ENCODE measurements at places on chromosomes 13 and 19. TPM values are rescaled to one million over a fixed set of nuclear protein-coding genes. Genes with fewer than 3 reads are reported as not detected.

CATSPERD gene
- total RNA-seq = not detected

CACNG6 gene
- total RNA-seq = not detected

PDE4C gene
- 3.0 TPM for total RNA-seq

DNASE2 gene
- total RNA-seq = 42.2 TPM

ZNF208 gene
- total RNA-seq = 32.4 TPM

ZNF253 gene
- 27.5 TPM for total RNA-seq

FPR3 gene
- 3.4 TPM for total RNA-seq

GAPDHS gene
- not detected for total RNA-seq

Data from ureter (tissue), 1 donor.